Putamen (tissue), 1 donor: ENCODE measurements at places on chromosomes 13 and 19.

DNA sequence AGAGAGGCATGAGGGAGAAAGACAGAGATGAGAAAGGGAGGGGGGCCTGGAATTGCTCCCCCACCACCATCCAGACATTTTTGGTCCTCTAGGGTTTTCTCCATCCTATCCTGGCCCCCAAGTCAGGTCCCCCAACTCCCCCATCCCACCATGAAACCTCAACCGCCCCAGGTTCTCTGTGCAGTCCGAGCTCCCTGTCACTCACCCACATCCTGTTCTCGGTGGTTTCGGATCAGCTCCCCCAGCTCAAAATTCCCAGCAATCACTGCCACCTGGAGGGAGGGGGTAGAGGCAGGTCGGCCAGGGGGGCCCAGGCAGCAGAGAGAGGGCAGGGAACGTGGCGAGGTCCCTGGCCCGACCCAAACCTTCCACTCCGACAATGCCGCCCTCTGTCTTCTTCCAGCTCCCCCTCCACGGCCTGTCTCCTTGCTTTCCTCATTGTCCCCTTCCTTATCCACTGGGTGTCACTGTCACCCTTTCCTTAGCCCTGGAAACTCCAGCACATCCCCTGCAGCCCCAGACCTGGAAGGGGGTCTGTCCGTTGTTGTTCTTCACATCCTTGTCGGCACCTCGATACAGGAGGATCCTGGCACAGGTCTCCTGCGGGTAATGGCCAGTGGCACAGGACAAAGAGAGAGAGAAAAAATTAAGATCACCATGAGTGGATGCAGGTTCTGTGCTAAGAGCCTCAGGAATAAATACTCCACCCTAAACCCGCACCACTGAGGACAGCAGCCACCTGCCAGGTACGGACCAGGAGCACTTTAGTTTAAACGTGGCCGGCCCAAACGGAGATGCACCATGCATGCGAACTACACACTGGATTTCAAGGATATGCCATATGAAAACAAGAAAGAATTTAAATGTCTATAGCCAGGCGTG lies 15.4 kb downstream of the SHANK1 start:
- DNase-seq, result no peak

- no peak for DNase-seq
Observed at GRCh38 chr13:25588336-25589060, 216.7 kb downstream of the ATP8A2 start.

GRCh38 chr13:65435590-65435989 lies 1794.5 kb downstream of the PCDH9 start:
- DNase-seq, result no peak

DNA sequence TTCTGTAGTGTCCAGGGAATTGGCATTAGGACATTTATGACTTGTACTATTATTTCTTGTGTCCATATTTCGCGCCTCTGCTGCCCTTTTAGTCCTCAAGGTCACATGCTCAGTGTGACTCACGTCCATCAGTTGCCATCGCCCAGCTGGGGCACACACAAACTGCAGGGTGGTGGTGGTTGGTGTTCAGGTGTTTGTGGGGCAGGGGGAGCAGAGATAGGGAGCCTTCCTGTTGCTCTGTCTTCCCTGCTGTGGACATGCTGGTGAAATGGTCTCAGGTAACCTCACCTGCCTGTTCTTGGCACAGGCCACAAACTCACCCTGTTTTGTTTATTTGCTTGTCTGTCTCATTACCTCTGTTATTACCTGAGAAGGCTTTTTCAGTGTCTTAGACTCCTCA lies 22.4 kb downstream of the PRR12 start:
- DNase-seq, result no peak

DNA sequence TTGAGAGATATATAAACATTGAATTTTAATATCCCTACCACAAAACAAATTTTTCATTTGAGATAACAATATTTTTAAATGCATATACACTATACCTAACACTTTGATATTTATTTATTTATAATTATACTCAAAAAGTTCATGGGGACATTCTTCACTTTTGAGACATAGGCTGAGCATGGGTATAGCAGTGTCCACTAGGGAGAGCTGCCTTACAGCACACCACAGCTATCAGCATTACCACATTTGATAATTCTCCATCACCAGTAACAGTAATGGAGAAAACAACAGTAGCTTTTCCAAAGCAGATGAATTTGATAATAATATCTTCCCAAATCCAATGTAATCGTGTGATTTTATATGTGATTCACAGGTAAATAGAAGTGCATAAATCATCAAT lies 626.1 kb downstream of the DACH1 start:
- DNase-seq, result no peak

- DNase-seq, result no peak
Observed at GRCh38 chr13:93525087-93525486, 298.5 kb downstream of the GPC6 start.

- DNase-seq, result no peak
Observed at GRCh38 chr13:75236774-75237173, 245.2 kb downstream of the TBC1D4 start.

- DNase-seq, result no peak
Observed at GRCh38 chr13:40399756-40400155, 266.7 kb downstream of the FOXO1 start.

GRCh38 chr19:46481223-46481848 lies 10.0 kb upstream of the PNMA8A start:
- no peak for DNase-seq

DNA sequence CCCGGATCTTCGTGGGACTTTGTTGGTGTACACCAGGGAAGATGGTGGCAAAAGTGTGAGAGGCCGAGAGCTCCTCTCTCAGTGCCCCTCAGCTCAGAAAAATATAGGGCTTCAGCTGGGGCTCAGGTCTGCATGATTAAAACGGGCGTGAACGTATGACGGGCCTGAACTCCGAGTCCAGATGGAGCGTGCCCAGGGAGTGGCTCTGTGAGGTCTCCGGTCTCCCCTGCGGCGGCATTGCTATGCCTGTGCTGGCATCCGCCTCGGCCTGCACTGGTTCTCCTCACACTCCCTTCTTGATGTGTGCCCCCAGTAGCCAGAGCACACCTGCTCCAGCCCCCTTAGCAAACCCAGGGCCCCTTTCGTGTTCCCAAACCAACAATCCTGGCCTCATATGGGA lies 82.0 kb downstream of the TEX29 start:
- DNase-seq, result no peak

DNA sequence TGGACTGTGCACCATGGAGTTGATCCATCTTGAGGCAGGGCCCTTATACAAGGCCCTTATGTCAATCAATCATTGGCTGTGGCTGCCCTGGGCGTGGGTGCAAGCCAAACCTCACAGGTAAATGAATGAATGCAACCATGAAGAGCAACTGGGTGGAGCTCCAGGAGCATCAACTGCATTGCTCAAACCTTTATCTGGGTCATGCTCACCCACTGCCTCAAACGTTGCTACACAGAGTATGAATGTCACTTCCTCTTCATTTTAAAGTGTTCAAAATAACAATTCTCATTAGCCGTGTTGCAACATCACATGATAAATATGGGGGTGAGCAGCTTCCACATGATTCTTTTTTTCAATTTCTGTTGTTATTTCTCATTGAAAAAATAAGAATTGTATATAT lies 6.4 kb upstream of the ZNF333 start:
- no peak for DNase-seq

DNA sequence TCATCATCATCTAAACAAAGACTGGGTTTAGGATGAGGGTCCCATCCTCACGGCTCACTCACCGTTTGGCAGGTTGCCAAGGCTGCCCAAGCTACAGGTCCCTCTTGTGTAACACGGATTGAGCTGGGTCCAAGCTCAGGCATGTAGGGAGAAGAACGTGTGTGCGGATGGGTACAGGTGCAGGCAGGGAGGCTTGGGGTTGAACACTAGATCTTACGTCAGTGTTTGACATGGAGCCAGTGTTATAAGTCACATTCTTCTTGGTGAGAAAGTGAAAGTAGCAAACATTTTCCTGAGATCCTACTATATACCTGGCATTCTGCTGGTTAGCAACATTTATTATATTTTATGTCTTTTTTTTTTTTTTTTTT lies 136.8 kb upstream of the RNF113B start:
- no peak for DNase-seq

- peak; percentile 78 for DNase-seq
Observed at GRCh38 chr13:24270639-24271141, 38.7 kb upstream of the C1QTNF9 start.

DNA sequence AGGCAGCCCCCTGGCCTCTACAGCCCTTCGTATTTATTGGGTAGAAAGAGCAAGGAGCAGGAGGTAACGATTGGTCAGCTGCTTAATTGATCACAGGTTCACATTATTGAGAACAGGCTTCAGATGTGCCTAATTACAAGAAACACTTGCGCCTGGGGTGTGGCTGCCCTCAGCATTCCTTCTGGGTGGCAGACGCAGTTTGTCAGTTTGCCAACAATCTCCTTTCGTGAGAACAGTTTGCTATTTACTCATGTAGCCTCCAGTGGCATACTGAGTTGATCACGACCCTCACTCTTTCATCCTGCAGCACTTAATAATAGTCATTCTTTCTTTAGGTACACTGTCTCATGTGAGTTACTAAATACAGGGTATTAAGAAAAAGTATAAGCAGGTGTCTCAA lies 985.6 kb downstream of the SLITRK5 start:
- DNase-seq, result no peak

DNA sequence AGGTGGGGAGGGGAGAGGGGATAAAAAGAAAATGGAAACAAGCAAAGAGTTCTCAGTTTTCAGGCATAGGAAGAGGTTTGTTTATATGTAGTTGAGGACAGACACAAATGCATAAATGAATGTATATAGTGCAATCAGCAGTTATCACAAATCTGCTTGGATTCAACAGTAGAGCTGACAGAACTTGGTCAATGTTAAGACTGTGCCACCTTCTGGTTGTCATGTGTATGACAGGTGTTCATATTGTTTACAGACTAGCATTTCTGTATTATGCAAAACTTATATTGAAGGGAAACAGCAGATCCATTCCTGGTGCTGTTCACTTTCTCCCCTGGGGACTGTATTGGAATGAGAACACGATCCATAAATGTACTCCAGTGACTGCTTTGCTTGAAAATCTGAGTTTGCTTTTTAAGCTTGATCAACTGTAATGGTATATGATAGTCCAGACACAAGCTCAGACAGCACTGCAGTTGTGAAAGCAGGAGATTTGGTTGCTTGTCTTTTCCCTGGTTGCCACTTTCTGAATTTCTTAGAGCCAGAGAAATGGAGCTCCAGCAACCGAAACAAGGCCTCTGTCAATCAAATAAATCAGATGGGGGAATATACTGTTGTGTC lies 319.5 kb upstream of the OBI1 start:
- DNase-seq, result peak; percentile 45

DNA sequence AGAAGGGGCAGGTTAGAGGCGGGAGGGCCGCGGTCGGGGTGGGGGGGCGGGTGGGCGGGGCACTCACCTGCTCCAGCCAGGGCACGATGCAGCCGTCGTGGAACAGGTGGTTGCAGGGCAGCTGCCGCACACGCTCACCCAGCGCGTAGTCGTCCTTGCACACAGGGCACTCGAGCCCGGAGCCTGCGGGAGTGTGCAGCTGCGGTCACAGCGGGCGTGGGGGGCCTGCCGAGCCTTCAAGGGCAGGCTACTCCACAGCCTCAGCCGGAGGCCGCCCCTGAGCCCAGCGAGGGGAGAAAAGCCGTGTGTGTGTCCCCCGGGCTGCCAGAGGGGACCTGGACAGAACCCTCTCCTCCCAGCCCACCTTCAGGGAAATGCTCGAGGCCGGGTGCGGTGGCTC lies 8.6 kb downstream of the FGF22 start:
- no peak for DNase-seq

- no peak for DNase-seq
Observed at GRCh38 chr19:49413348-49413747, 9.9 kb downstream of the PTH2 start.

DNA sequence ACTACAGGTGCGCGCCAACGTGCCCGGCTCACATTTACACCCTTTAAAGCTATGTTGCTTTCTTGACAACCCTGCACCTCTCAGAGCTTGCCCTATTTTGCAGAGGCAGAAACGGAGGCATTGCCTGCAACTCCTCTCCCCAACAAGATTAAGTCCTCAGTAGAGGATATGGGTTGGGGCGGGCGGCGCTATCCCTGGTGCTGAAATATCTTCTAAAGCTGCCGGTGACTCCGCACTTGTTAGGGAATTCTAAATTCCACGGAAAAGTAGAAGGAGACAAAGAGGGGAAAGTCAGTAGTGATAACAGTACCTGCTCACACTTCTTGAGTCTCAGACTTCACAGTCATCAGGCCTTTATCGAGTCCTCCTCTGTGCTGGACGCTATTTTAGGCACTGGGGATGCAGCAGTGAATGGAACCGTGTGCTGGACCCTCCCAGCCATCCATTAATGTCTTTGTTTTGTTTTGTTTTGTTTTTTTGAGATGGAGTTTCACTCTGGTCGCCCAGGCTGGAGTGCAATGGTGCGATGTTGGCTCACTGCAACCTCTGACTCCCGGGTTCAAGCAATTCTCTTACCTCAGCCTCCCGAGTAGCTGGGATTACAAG lies 18.0 kb downstream of the SLC5A5 start:
- no peak for DNase-seq

DNA sequence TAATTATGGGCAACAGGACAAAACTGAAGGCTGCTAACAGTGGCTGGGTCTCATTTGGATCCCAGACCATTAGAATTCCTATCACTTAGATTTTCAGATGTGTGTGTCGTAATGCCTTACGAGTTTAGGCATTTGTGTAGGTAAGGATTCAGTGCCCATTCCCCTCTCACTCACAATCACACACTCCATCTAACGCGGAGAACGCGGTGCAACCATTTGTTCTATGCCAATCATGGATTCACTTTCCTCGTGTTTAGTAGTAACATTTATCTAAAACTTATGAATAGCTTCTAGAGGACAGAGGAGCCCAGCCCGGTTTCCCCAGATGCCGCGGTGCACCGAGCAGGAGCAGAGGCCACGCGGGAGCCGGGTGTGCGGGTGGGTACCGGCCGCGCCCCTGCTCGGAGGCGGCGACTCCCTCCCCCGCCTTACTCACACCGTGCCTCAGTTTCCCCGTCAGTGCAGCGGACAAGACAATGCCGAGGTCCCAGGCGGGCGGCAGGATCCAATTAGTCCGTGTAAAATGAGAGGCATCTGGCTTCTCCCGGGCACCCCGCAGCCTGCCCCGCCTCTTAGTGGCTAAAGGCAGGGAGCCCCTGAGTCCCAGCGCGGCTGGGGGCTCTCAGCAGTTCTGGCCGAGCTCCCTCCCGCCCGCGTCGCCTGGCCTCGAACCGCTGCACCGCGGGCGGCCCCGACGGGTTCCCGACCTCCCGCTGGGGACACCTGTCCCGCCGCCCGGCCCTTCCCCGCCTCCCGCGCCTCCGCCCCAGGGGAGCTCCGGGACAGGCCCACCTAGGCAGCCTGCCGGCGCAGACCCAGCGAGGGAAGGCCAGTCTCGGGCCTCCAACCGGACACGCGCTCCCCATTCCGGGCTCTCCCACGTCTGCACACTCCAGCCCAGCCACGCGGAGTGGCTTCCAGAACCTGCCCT lies 5.9 kb upstream of the C1QTNF9B start:
- DNase-seq, result no peak

DNA sequence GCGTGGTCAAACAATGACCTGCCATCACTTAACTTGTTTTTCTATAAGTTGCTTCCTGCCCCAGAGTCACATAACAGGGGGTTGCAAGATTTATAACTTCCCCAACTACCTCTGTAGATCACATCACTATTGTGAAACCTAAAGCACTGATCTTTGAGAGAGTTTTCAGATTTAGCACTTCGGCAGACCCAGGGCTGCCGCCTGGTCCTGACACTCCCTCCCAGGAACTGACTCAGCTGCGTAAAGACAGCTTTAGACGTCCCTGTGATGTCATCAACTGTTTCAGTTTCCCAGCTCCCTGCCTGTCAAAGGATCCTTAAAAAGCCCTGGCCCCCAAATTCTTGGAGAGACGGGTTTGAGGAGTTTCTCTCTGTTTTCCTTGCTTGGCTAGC lies 33.3 kb downstream of the IGFL2 start:
- DNase-seq, result no peak

GRCh38 chr19:4057931-4058692 lies 8.6 kb downstream of the ZBTB7A start:
- no peak for DNase-seq
